ENCODE measurements at places on chromosomes 5 and 9.
A peak's percentile ranks its signal among the peaks of the same experiment; 100 is the strongest.

DNA sequence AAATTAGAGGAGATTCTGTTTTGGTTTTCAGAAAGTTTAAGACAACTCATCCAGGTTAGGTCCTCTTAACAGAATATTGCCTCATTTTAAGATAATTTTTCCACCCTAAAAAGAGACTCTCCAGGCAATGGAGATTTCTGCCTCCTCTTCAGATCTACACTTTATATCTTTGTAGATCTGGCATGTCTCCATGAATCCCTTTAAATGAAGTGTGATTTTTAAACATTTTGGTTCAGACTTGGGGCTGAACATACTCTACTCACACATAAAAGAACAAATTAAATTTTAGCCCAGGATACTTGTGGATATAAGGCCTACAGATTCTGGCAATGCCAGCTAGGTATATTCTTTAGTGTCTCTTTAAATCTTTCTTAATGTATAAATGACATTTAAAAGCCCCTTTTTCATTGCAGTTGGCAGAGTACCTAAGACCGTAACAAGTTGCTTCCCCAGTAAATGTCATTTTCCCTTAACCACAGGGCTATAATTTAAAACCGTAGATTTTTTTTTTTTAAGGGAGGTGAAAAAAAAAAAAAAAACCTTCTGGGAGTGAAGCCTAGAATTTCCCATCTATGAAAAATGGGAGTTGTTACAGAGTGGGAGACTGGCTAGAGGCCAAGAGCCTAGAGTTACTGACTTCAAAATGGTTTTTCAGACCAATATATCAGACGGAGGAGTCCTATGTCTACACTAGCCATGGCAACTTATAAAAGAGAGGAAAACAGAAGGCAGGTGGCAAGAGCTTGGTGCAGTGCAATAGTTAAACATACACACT lies 207.8 kb upstream of the TARS1 start:
- DNase-seq = no peak

DNA sequence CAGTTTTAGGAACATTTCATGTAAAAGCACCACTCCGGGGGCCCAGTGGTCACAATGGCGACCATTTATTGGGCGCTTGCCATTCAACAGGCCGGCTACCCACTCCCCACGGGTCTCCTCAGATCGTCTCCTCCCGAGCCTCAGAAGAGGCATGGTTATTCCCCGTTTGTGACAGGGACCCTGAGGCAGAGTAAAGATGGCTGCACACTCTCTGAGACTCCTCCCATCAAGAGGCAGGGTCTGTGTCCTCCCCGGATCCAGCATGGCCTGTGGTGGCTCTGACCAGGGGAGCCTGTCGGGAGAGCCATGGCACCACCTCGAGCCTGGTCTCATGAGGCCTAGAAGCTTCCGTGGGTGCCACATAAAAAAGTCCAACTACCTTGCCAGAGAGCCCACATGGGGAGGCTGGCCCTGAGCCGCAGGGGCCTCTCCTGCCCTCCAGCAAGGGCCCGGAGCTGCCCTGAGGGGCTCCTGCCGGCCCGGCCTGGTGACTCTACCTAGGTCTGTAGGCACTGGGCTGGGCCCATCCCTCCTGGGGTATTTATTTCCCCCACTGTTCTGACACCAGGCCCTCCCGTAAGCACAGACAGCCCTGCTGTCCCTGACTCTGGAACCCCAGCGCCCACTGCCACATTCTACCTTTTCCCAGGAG lies 90.8 kb downstream of the VAV2 start:
- DNase-seq = no peak

GRCh38 chr9:113892861-113893491 lies 16.9 kb downstream of the ZNF618 start:
- DNase-seq = no peak

- DNase-seq = no peak
Observed at GRCh38 chr5:134070725-134071613, 43.5 kb upstream of the TCF7 start.

DNA sequence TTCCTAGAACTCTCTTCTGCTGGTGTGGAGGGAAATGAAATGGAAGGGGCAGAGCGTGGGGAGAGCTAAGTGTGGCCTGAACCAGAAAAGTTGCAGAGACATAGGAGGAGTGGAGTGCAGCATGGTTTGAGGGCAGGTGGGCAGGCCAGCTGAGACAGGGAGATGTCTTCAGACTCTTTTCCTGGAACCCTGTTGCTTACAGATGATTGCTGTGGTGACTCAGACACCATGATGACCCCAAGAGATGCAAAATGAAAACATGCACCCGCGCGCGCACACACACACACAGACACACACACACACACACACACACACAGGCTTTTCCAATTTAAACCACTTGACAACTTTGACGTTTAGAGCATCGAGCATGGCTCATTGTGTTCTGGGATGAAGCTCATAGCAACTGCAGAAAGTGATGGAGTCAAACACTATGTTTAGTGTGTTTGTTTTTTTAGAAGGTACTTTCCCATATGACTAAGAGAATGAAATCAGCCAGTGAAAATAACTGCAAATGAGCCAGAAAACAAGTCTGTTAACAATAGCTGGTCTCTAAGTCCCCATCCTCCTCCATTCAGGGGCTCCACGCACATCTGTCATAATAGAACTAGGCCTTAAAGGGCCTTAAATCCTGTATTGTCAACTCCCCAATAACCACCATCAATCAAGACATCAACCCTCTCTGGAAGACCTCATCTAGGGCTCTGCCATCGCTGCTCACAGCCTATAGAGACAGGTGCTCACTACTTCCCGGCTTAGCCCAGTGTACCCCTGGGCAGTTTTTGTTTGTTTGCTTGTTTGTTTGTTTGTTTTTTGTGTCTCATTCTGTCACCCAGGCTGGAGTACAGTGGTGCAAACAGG lies 9.6 kb downstream of the TMOD1 start:
- no peak for DNase-seq

DNA sequence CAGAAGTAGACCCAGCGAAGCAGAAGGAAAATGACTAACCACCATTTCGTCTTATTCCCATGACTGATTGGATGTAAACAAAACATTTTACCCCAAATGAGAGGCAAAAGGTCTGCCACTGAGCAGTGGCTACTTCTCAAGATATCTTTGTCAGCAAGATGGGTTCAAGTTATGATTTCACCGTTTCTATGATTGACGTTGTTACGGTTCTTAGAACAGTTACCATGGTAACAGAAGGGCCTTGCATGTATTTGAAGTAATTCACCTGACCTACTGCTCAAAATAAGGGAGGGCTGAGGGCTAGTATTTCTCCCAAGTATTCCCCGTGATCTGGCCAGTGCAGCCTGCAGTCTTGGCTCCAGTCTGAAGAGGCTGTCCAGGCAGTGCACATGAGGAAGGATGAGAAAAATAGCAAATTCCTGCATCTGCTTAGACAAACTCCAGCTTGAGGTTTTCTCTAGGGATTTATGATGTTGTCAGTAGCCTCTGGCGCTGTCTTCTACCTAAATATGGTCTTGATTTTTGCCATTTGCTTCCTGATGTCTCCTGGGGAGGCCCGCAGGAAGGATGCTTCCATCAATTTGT lies 372.7 kb downstream of the TMEM38B start:
- no peak for DNase-seq

GRCh38 chr5:10632110-10632761 lies 68.4 kb downstream of the ANKRD33B start:
- DNase-seq = peak; percentile 5

GRCh38 chr9:73199886-73200285 lies 48.2 kb downstream of the ANXA1 start:
- DNase-seq = no peak

GRCh38 chr5:74035521-74035937 lies 409.5 kb downstream of the ARHGEF28 start:
- no peak for DNase-seq

- no peak for DNase-seq
Observed at GRCh38 chr5:86757824-86758223, 140.1 kb downstream of the COX7C start.

- DNase-seq = no peak
Observed at GRCh38 chr9:93072383-93072795, 13.9 kb downstream of the SUSD3 start.

DNA sequence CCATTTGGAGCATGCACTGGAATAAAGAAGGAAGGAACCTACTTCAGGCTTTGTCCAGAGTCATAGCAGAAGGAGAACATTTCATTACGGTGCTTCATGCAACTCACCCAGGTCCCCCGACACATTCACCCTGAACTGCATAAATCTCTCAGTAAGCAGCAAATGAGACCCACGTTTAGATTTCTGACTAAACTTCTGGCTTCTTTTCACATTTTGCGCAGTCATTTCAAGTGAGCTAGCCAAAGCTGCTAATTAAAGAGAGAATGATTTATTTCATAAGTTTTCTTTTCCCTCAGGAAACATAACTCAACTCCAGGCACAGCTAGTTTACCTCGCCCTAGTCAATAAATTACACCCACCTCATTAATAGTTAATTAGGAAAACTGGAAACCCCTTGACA lies 88.6 kb upstream of the GAS1 start:
- DNase-seq = no peak

Measured in effector memory CD8-positive, alpha-beta T cell (primary cell).